ENCODE measurements at places on chromosomes 2 and 18. TPM values are rescaled to one million over a fixed set of nuclear protein-coding genes. Genes with fewer than 3 reads are reported as not detected.

C2orf92 gene
- 11.0 TPM for polyA plus RNA-seq

CD8B gene
- not detected for polyA plus RNA-seq

SOCS6 gene
- 15.9 TPM for polyA plus RNA-seq

KIF3C gene
- 1.8 TPM for polyA plus RNA-seq

TNFRSF11A gene
- 0.42 TPM for polyA plus RNA-seq

DNA sequence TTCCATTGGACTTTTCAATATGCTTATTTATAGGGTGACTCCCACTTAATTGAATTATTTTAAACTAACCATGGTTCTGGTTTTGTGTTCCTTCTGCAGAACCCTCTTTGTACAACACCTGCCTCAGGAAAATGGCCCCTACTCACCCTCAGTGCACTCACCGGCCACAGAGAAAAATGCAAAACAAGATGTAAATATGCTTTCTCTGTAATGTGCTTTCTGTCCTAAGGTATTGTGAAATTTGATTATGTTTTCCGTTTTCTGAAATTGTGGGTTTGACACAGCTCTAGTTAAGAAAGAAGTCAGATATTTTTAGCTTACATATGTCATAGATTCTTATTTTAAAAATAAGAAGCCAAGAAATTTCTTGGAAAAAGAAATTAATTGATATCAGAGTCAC, 357.7 kb upstream of the SMIM21 start:
- no peak overlapping the region for H3K27ac ChIP-seq
- H3K36me3 ChIP-seq, result no peaks in the 10 kb centered on the region
- no peak overlapping the region for H3K4me3 ChIP-seq

GRCh38 chr2:11527001-11527400, 6.8 kb upstream of the GREB1 start:
- no peaks in the 10 kb centered on the region for H3K4me1 ChIP-seq
- no peak overlapping the region for H3K27ac ChIP-seq
- no peak overlapping the region for H3K4me3 ChIP-seq

- no peak for DNase-seq
- no peak overlapping the region for H3K4me3 ChIP-seq
- H3K27ac ChIP-seq, result no peak overlapping the region
- no peaks in the 10 kb centered on the region for H3K36me3 ChIP-seq
Measured at GRCh38 chr18:64119916-64120315, 29.0 kb downstream of the LINC00305 start.
